NCI-H69 (cell line): ENCODE measurements at places on chromosomes 13 and 19.

DNA sequence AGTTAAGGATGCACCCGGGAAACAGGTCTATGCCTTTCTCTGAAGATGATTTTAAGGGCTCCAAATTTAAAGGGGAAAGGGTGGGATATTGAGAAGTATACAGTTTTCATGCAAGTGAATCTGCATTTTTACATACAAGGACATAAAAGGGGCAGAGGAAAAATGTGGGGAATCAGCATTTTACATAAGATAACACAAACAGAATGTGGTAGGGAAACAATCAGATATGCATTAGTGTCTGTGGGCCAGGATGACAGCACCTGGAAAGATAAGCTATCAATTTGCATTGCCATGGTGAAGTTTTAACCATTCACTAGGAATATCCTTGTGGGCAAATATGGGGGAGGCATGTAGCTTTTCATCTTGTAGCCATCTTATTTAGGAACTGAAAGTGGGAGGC is 24.1 kb downstream of the IGFL3 start:
- DNase-seq: no peak

- DNase-seq: no peak
Measured at GRCh38 chr19:28234637-28235036, 978.3 kb downstream of the UQCRFS1 start.

DNA sequence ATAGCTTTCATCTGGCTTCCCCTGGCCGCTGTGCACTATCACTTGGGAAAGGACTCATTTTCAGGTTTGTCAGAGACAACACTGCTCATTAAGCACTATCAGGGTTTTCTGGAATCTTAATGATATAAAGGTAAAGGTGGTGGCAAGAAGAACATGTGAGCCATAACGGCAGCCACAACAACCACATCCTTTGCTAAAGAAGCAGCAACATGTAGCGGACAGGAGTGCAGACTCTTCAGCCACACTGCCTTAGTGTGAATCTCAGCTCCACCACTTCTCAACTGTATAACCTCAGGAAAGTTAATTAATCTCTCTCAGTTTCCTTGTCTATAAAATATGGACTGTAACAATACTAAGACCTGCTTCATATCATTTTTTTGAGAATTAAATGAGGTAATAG is 24.1 kb upstream of the MIR17HG start:
- no peak for DNase-seq

- no peak for DNase-seq
Measured at GRCh38 chr13:45885194-45885593, 33.6 kb upstream of the SIAH3 start.

DNA sequence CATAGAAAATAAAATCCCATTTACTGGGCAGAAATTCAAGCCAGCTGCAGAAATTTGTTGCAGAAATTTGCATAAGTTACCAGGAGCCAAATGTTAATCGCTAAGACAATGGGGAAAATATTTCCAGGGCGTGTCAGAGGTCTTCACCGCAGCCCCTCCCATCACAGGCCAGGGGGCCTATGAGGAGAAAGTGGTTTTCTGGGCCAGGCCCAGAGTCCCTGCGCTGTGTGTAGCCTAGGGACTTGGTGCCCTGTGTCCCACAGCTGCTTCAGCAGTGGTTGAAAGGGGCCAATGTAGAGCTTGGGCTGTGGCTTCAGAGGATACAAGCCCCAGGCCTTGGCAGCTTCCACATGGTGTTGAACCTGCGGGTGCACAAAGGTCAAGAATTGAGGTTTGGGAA is 278.9 kb upstream of the PCDH9 start:
- no peak for DNase-seq

DNA sequence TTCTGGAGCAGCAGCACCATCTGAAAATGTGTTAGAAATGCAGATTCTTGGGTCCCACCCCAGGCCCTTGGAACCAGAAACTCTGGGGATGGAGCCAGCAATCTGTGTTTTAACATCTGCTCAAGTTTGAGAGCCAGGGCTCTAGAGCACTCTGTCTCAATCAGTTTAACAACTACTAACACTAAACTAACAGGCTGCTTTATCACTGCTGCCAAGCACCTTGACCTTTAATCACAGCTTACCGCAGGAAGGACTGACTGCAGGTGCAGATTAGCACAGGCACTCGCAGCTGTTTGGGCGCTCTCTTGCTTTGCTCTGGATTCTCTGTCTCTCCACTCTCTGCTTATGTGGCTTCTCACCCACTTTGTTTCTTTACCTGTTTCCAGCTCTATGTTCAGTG is 163.5 kb downstream of the MTUS2 start:
- no peak for DNase-seq

- no peak for DNase-seq
Measured at GRCh38 chr19:10335352-10335985, 2.1 kb upstream of the RAVER1 start.
